Lower leg skin (tissue), 4 donors: ENCODE measurements at places on chromosomes 6 and 20. TPM values are rescaled to one million over a fixed set of nuclear protein-coding genes. Genes with fewer than 3 reads are reported as not detected.

DNA sequence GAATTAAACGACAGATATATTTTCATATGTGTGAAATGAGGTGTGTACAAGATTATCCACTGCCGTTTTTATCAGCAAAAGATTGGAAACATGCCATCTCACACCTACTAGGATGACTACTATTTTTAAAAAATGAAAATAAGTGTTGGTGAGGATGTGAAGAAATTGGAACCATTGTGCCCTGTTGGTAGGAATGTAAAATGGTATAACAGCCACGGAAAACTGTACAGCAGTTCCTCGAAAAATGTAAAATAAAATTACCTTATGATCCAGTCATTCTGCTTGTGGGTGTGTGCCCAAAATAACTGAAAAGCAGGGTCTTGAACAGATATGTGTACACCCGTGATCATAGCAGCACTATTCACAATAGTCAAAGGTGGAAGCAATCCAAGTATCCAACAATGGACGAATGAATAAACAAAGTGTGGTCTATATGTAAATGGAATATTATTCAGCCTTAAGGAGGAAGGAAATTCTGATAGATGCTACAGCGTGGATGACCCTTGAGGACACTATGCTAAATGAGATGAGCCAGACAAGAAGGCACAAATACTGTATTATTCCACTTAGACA is 27.0 kb upstream of the CCN5 start:
- no peak for DNase-seq

TFAP2C gene
- 63.9 TPM for total RNA-seq

- no peak for DNase-seq
Measured at GRCh38 chr6:41515995-41516394, 30.2 kb upstream of the FOXP4 start.

- peak; percentile 88 for DNase-seq
Measured at GRCh38 chr20:53040693-53041589, 68.8 kb downstream of the TSHZ2 start.

- no peak for DNase-seq
Measured at GRCh38 chr6:150668900-150669302, 69.2 kb downstream of the PLEKHG1 start.

STMN3 gene
- 12.3 TPM for total RNA-seq

PHACTR3 gene
- total RNA-seq: 7.2 TPM

- DNase-seq: no peak
Measured at GRCh38 chr20:22597303-22597702, 12.9 kb upstream of the FOXA2 start.

GRCh38 chr6:15754035-15754705 is 91.3 kb upstream of the DTNBP1 start:
- no peak for DNase-seq

DNA sequence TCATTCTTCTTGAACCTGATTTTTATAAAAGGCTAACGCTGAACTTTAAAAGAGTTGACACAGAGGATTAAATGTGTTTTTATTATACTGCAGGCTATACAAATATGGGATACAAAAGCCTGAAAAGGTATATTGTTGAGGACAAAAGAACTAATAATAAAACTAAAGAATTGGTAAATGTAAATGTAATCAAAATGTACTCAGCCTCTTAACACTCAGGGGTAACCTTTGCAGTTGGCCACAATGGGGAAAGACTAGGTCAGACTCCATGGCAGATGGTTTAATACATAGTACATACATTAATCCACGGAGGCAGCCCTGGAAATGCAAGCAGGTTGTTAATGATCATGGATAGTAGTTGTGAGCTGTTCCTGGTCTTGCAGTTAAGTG is 57.5 kb downstream of the SOBP start:
- DNase-seq: no peak

- no peak for DNase-seq
Measured at GRCh38 chr6:31838968-31839367, 11.4 kb downstream of the HSPA1B start.

- no peak for DNase-seq
Measured at GRCh38 chr20:44306927-44307326, 4.1 kb downstream of the FITM2 start.

DNA sequence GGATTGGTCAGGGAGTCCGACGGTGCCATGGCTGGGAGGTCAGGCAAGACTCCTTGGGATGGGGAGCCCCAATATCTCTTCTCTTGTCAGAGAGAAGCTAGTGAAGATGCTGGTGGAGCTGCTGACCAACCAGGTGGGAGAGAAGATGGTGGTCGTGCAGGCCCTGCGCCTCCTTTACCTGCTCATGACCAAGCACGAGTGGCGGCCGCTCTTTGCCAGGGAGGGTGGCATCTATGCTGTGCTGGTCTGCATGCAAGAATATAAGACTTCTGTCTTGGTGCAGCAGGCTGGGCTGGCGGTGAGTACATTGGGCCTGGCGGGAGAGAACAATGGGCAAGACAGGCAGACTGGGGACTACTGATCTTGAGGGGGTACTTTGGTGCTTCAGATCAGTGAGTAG is 10.9 kb downstream of the CUL9 start:
- DNase-seq: no peak

ZBTB9 gene
- 4.8 TPM for total RNA-seq

GRCh38 chr6:343226-343935 is 48.2 kb upstream of the IRF4 start:
- DNase-seq: no peak

- no peak for DNase-seq
Measured at GRCh38 chr6:158109748-158110147, 58.3 kb downstream of the SERAC1 start.

GRCh38 chr20:42549496-42549895 is 640.2 kb downstream of the PTPRT start:
- DNase-seq: no peak

GRCh38 chr6:83808926-83809325 is 44.2 kb upstream of the RIPPLY2 start:
- DNase-seq: no peak

- DNase-seq: no peak
Measured at GRCh38 chr6:134870677-134871498, 79.0 kb downstream of the ALDH8A1 start.

BHLHE23 gene
- not detected for total RNA-seq

DNA sequence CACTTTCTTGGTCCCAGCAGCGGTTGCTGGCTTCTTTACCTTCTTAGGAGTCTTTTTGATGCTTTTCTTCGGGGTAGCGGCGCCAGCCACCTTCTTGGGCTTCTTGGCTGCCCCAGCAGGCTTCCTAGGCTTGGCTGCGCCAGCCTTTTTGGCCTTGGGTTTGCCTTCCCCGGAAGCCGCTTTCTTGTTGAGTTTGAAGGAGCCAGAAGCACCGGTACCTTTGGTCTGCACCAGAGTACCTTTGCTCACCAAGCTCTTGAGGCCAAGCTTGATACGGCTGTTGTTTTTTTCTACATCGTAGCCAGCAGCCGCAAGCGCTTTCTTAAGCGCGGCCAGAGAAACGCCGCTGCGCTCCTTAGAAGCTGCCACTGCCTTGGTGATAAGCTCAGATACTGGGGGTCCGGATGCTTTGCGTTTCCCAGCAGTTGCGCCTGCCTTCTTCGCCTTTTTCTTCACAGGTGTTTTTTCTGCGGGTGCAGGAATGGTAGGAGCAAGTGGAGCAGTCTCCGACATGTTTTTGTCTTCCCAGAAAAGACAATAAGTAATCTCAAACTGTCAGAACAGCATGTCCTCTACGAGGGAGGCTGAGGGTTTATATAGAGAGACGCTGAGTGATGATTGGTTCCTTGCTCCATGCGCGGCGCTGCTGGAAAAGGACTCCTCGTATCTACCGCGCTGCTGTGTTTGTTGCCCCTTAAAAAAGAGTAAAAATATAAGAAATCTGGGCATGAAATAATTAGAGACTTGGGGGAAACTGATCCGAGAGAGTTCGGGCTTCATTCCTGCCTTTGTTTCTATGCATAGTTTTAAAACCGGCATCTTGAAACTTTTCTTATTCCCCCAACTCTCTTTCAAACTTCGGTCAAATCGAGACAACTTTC is 130.3 kb upstream of the BTN3A2 start:
- no peak for DNase-seq

DNA sequence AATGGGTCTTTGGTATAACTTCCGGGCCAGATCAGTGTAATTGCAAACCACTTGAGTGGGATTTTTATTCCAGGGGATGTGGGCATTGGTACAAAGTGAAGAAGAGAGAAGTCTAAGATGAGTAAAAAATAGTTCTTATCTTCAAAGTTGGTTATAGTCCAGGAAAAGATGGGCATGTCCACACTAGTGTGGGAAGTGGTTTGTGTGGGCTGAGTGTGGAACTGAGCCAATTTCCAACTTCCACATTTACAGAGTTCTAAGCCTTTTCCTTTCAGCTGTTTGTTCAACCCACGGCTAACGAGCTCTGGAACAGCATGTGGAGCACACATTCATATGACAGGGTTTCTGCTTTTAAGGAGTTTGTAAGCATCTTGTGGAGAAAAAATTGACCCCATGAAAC is 72.3 kb upstream of the IFNGR1 start:
- peak; percentile 78 for DNase-seq

- DNase-seq: no peak
Measured at GRCh38 chr6:106870069-106870468, 104.5 kb downstream of the CD24 start.

ACTL10 gene
- 2.1 TPM for total RNA-seq

DNA sequence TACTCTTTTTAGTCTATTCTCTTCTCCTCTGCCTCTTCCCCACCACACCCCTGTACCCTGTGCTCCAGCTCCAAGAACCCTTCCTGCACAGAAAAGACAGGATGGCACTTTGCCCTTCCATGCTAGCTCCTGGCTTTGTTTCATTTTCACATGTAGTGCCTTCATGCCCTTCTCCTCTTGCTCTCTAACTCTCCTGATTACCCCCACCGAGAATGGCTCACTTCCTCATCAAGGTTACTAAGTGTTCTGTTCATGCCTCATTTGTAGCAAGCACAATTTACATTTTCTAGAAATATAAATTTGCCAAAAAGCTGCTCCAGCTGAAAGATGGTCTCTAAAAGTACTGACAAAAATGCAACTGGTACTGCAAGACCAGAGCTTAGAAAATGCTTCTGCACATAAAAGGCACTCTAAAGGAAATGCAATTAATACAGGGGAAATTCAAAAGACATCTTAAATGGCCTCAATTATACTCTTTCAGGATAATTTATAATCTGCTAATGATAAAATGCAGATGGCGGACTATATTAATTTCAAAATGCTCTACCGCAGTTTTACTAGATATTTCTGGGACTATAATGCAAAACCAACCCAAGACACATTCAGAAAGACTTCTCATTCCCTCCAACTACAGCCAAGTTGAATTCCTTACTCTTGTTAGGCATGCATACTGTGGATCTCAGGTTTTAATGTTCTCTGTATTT is 570.2 kb downstream of the PRKN start:
- no peak for DNase-seq
